Nucleus accumbens (tissue), 56 donors: ENCODE measurements at places on chromosomes 5 and 9.

DNA sequence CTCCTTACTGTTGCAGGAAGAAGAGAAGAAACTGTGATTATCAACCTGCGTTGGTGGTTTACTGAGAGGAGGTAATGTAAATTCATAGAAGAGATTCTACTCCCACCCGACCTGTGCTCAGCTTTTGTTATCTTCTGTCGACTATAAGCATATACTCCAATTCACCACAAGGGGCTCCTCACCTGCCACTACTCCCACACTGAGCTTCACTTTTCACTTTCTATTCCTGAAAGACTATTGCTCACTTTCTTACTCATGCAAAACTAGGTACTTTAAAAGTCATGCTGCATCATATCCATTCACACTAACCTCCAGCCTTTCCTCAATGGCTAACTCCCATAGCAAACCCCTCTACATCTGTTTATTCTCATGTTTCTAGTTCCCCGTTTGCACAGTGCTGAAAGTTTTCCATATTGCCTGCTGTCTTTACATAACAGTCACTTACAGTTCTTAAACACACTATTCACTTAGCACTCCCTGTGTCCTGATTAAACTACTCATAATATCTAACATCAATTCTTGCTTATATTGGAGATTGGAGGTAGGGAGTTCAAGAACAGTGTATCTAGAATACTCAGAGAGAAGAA lies 1062.6 kb downstream of the NR2F1-AS1 start:
- no peak for DNase-seq

GRCh38 chr5:89069591-89069990 lies 186.6 kb upstream of the MEF2C start:
- no peak for DNase-seq

DNA sequence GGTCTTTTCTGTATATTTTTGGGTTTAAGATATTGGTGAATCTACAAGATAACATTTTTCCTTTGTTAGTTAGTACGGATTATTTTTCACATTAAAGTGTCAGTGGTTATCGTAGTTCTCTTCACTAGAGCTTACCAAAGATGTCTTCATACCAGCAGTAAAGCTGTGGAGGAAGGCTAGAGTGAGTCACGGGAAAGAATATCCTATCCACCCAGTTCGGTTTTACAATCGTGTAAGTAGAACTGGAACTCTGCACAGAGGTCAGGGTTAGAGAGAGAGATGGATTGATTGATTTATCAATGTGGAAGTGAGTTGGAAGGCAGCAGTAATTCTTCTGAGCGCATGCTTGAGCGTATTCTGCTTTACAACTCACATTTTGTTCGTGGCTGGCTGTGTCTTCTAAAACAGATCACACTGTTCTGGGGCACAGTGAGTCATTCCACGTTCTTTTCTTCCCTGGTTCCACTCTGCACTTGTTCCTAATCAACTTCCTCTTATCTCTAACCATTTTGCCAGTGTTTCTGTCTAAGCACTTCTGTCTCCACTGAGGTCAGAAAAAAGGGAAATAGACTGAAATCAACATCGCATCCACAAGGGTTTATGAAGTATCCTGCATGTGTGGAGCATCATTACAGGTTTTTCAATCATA lies 86.5 kb upstream of the ARRDC3 start:
- DNase-seq = no peak

DNA sequence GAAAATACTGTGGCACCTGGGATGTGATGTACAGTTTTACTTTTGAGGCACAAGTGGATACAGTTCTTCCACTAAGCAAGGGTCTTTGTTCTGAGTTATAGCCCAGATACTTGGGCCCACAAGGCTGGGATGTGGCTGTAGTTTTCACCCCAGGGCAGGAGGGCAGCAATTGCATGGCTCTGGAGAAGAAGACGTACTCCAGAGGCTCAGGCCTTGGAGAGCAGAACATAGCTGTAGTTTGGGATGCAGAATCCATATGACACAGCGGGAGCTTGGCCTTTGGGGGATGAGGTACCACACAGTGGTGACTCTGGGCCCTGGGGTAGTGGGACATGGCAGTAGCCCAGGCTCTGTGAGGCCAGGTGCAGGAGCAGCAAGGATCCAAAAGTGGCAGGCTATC lies 110.8 kb upstream of the FSTL4 start:
- DNase-seq = no peak

DNA sequence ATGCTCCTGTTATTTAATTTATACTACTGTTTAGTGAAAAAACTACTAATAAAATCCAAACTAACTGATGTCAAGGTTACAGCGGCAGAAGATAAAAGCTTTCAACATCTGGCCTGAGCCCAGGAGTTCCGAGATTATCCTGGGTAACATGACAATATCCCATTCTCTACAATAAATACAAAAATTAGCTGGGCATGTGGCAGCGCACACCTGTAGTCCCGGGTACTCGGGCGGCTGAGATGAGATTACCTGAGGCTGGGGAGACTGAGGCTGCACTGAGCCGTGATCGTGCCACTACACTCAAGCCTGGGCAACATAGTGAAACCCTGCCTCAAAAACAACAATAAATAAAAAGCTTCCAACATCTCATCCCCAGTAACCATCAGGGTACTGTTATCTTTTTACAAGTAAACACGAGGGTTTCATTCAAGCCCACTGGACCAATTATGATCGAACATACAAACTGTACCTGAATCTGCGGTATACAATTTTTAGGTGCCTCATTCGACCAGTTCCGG lies 1.3 kb downstream of the RPL37 start:
- DNase-seq = no peak
